ENCODE measurements at places on chromosomes 11 and 22. TPM values are rescaled to one million over a fixed set of nuclear protein-coding genes. Genes with fewer than 3 reads are reported as not detected.

Gene SOX6
- total RNA-seq, result 29.5 TPM

Gene TLCD5
- 17.2 TPM for total RNA-seq

Gene ANO3
- total RNA-seq, result 30.6 TPM

Gene ARHGAP20
- 17.6 TPM for total RNA-seq

Gene AGBL2
- 1.9 TPM for total RNA-seq

Gene TRPC6
- 4.8 TPM for total RNA-seq

Gene PRMT3
- 22.6 TPM for total RNA-seq

Gene FGF19
- total RNA-seq, result not detected
